ENCODE measurements at places on chromosomes 2 and 18.

DNA sequence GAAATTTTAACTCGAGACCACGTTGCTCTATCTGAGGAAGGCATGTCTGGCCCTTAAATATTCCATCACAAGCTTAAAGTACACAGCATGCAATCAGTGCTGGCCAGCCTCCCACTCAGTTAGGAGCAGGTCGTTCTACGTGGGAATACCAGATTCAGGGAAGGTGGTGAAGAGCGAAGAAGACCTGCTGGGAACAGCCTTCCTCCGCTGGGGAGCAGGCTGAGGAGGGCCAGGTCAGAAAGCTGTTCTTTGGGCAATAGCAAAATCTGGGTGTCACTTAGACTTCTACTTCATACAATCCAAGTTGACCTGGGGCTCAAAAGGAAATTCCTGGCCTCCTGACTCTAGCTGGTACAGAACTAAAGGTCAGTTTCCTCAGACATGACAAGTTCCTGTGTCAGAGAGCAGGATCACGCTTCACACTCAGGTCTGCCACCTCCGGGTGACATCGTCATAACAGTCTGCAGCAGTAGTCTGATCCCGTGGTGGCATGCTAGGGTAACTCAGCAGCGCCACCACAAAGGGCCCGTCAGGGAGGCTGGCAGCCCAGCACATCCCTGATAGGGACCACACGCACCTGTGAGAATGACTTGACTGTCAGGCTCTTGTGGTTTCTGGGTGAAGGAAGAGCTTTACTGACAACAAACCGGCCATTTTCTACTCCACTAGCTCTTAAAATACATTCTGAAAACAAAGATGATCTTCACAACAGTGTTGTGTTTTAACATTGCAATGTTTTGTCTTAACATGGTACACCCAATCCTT lies 35.2 kb upstream of the NAPG start:
- DNase-seq = no peak

- DNase-seq = no peak
These were observed 133.7 kb upstream of the RASGRP3 start for GRCh38 chr2:33342705-33343104.

- DNase-seq = no peak
These were observed 238.8 kb downstream of the ACTR3 start for GRCh38 chr2:114128725-114129124.

DNA sequence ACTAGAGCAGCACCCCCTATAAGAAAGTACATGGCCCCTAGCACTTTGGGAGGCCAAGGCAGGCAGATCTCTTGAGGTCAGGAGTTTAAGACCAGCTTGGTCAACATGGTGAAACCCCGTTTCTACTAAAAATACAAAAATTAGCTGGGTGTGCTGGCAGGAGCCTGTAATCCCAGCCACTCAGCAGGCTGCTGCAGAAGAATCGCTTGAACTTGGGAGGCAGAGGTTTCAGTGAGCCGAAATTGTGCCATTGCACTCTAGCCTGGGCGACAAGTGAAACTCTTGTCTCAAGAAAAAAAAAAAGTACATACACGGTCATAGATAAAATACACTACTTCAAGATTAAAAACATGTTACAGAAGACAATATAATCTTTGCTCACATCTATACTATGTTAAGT lies 63.8 kb downstream of the RAPH1 start:
- DNase-seq = no peak

DNA sequence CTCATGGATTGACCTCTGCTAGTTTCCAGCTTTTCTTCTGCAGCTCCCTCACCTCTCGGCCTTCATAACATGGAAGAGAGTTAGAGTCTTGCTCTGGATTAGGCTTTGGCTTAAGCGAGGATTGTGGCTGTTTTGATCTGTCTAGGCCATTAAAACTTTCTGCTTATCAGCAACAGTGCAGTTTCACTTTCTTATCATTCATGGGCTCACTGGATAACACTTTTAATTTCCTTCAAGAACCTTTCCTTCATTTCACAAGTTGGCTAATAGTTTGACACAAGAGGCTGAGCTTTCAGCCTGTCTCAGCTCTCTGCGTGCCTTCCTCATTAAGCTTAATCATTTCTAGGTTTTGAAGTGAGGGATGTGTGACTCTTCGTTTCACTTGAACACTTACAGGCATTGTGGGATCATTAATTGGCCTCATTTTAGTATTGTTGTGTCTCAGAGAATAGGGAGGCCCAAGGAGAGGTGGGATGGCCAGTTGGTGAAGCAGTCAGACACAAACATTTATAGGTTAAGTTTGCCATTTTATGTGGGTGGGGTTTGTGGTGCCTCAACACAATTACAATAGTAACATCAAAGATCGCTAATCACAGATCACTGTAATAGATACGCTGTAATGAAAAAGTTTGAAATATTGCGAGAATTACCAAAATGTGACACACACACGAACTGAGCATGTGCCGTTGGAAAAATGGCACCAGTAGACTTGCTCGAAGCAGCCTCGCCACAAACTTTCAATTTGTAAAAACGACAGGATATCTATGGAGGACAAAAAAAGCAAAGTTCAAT lies 129.3 kb downstream of the ZNF236 start:
- DNase-seq = no peak

DNA sequence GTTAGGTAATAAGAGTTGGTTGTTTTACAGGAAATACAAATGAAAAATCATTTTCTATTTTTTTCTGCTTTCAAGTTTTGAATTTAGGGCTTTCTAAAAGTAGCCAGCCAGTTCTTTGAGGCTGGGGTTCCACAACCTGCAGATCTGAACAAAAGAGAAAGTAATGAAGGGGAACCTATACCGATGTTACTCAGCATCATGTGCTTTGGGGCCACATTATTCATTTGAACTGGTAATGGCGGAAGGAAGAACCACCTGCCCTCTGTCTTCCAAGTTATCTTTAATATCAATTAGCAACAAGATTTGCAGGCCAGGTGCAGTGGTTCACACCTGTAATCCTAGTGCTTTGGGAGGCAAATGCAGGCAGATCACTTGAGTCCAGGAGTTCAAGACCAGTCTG lies 12.9 kb upstream of the MRO start:
- no peak for DNase-seq

- DNase-seq = no peak
These were observed 3.5 kb downstream of the OBSL1 start for GRCh38 chr2:219567791-219568361.

GRCh38 chr2:55887901-55888624 lies 35.5 kb downstream of the EFEMP1 start:
- no peak for DNase-seq

- DNase-seq = no peak
These were observed 480.1 kb upstream of the TCF4 start for GRCh38 chr18:56067969-56068671.

DNA sequence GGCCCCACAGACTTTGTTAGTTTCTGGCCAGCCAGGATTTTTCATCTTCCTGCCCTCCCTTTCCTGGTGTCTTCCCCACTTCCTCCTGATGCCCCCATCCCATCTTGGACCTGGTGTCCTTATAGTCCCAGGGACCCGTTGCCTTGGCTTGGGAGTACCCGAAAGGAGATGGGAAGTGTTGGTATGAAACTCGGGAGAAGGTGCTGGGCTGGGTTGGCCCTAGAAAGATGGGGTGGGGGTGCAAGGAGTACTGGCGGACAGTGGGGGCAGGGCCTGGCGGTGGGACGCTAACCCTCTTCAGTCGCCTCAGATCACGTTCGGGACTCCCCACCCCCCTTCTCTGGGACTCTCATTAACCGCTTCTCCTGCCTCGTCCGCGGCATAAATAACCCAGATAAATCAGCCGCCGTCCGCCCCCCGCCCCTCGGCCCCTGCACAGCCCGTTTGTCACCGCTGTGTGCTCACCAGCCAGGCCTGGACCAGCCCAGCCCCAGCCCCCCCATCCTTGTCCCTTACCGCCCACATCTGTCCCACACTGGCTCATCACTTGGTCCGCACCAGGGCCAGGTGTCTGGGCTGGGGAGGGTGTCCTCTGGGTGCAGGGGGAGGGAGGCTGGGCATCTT lies 3.7 kb upstream of the ASIC4 start:
- DNase-seq = no peak

DNA sequence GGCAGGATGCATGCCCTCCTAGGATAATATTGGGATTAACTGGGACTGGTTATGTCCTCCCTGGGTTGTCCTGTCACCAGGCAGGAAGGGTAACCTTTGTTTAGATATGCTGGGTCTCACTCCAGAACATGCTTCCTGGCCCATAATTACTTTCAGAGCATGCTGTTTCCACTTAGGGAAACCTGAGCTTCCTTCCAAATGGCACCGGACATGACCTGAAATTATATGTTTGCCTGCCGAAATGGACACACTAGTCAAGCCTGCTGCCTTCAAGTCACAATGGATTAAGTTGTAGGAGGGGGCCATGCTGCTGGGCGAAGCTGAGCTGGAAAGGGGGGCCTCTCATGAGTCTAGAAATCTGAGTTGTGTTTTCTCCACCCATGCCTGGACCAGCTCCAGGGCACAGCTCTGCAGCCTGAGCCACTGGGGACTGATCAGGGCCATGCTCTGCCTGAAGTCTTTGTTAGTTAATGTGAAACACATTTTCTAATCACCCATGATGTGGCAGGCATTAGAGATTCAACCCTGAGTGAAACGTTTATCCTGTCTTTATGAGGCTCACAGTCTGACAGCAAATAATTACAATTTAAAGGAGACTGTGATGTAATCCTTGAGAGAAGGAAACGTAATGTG lies 273.3 kb downstream of the TNS1 start:
- DNase-seq = no peak

DNA sequence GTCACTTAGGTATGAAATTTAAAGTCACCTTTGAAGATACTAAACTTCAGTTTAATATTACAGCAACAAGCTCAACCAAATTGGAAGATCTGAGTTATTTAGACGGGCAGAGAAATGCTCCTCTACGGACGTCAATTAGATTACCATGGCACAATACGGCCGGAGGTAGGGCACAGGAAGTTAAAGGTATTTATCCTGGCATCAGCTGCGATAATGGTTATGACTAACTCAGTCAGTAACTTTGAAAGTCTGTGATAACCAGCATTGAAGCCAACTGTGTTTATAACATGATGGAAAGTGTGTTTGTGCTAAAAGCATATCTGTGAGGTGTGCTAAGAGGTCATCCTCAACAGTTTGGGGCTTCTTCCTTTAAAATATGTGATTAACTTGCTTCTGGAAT lies 117.3 kb downstream of the WDSUB1 start:
- DNase-seq = no peak

DNA sequence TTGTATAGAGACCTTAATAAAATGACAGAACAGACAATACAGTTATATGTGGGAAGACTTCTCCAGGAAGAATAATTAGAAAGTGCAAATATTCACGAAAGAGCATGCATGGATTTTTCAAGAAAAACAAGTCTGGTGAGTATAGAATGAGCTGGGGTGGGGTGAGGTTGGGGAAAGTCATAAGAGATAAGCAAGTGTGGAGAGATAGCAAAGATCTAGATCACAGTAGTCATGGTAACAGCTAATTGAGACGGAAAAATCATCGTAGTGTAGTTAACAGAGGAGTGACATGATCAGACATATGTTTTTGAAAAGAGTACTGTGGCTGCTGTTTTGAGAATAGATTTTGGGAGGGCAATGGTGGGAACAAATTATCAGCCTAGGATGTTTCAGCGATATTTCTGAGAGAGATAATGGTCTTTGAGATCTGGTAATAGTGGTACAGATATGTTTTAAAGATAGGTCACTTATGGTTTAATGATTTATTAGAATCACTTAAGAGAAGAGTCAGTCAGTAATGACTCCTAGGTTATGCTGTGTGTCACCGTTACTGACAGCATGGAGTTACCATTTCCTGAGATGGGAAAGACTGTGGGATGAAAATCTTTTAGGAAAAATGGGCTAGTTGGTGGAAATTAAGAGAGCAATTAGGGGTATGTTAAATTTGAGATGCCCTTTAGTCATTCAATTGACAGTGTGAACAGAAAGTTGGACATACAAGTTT lies 248.5 kb upstream of the SLC8A1 start:
- no peak for DNase-seq

GRCh38 chr2:227849906-227850305 lies 21.5 kb upstream of the DAW1 start:
- no peak for DNase-seq

GRCh38 chr2:237326266-237327171 lies 87.4 kb downstream of the COL6A3 start:
- peak; percentile 92 for DNase-seq

DNA sequence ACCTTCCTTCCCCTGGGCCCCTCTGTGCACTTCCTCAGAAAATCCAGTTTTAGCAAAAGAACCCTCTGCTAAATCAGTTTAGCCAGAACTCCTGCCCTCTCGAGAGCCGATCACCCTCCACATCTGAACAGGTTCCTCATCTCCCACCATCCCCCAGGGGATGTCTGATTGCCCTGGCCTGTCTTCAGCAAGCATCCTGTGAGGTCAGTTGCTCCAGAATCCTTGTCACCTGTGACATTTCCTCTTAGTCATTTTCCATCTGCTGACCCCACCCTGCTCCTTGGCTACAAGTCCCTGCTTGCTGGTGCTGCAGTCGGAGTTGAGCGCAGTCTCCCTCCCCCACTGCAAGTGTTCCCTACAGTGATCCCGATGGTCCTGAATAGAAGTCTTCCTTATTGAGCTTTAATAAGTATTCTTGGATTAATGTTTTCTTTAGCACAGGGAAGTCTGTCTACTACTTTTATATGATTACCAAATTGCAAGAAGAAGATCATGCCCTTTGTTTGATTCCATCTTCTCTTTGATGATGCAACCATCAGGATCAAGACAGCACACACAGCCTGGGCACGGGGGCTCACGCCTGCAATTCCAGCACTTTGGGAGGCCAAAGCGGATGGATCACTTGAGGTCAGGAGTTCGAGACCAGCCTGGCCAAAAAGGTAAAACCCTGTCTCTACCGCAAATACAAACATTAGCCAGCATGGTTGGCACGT lies 30.9 kb upstream of the UBE2F start:
- DNase-seq = no peak

DNA sequence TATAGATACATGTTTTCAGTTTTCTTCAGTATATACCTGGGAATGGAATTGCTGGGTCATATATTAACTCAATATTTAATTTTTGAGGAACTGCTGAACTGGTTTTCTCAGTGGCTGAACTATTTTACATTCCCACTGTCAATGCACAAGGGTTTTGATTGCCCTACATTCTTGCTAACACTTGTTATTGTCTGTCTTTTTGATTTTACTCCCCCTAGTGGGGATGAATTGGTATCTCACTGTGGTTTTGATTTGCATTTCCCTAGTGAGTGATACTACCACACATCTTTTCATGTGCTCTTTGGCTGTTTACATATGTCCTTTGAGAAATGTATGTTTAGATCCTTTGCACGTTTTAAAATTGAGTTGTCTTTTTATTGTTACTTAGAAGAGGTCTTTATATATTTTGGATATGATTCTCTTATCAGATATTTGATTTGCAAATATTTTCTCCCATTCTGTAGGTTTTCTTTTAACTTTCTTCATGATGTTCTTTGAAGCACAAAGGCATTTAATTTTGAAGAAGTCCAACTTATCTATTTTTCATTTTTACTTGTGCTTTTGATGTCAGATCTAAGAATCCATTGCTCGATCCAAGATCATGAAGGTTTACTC lies 36.2 kb downstream of the ASB1 start:
- no peak for DNase-seq

DNA sequence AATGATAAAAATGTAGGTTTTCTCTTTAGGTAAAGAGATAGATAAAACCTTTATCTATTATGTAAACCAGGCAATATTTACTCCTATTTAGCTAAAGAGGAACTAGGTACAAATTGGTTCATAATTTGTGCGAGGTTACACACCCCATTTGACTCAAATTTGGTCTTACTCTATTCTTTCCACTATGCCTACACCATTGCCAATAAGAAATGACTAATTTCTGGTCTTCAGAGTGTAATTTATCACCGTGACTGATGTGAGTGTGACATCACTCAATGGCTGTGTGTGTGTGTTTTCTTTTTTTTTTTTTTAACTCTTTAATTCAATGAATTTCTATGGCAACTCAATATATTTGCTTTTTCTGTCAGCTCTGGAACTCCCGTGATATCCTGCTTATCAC lies 955.8 kb downstream of the TDRD15 start:
- no peak for DNase-seq

All from brain pericyte (primary cell).